SK-N-SH (cell line): ENCODE measurements at places on chromosomes 1 and 21. TPM values are rescaled to one million over a fixed set of nuclear protein-coding genes. Genes with fewer than 3 reads are reported as not detected.
A peak's percentile ranks its signal among the peaks of the same experiment; 100 is the strongest.

DNA sequence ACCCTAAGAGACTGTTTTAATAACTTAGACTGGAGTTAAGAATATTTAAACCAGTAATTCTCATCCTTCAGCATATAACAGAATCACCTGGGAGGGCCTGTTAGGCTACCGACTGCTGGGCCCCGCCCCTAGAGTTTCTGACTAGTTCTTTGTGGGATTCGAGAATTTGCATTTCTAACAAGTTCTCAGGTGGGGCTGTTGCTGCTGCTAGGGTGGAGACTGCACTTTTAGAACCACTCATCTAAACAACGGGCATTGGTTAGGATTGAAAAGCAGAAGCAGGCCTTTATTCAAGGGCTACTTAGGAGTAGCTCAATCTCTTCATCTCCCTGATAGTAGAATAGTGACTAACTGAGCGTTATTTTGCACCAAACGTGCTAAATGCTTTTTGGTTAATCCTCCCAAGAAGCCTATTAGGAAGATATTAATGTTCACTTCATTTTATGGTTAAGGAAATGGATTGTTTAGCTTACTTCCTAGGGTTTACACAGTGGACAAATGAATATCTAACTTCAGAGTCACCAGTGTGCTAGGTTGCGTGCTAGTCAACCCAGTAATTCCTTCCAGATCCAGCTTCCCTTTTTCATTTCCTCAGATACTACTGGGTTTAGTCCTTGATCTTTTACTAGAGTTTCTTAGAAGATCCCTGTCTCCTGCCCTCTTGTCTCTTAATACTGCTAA lies 31.1 kb upstream of the UAP1 start:
- DNase-seq: no peak

DNA sequence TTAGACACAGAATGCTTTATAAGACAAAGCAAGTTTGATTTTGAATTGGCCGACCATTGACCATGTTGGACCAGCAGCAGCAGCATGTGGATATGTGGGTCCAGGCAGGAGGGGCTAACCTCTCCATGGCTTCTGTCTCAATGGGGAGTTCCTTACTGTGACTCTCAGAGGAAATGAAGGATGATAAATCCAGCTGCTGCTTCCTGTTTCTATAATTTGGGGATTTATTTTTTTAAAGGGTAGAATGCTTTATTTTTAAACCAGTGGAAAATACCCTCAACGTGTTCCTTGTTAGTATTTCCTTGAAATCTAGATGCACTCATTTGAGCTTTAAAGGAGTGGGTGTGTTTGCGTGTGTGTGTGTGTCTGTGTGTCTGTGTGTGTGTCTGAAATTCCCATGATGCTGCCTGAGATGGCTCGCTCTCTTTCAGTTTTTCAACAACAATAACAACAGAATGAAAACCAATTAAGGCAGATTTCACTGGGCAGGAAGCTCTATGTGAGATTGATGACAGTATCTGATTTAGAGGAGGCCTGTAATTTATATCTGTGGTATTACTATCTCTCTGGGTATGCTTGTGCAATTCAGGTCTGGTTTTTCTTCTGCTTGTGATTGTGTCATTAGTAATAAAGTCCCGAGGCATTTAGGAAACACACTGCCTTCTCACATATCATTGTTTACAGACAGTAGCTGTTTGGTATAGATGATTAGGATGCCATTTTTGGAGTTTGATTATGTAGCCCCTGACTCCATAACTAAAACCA lies 86.1 kb upstream of the ZNF326 start:
- peak; percentile 81 for DNase-seq

DNA sequence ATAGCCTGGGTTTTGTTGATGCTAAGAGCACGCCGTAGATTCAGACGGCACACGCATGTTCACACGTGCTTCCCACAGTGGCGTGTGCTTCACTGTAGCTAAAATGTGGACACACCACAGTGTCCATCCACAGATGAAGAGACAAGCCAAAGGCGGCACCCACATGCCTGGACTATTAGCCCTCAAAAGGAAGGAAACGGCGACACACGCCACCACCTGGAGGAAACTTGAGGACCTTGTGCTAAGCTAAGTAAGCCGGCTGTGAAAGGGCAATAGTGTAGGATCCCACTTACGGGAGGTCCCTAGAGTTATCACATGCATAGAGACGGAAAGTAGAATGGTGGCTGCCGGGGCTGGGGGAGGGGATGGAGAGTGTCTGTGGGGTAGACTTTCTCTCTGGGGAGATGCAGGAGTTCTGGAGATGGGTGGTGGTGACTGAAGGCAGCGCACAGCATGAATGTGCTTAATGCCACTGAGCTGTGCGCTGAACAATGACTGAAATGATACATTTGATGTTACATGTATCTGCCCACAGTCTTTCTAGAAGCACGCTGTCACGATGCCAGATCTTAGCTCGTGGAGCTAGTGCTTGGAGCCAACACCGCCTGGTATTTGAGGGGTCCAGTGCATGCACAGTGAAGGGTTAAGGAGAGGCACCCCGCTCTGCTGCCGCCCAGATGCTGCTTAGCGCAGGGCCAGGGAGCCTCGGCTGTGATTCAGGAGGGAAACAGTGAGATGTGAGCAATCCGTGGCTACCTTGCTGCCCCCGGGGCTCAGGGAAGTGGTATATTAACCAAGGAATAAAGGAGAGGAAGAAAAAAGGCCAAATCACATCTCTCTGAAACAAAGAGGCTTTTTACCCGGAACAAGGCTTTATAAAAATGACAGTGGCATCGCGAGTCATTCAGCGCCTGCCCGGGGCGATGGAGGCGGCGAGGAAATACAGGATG lies 103.7 kb downstream of the PRDM16 start:
- DNase-seq: no peak

Gene SPATA6
- polyA plus RNA-seq: 2.4 and 2.5 TPM in 2 replicates

Gene TMEM200B
- 1.5 and 2.0 TPM in 2 replicates for polyA plus RNA-seq

Gene BARHL2
- not detected in 2 replicates for polyA plus RNA-seq
